A549 (cell line): ENCODE measurements at places on chromosomes 13 and 19. TPM values are rescaled to one million over a fixed set of nuclear protein-coding genes. Genes with fewer than 3 reads are reported as not detected.

NLRP4 gene
- 0.04 TPM in 1 of 3 replicates, not detected in the others for polyA plus RNA-seq

CD79A gene
- 0.29 to 0.54 TPM (median 0.29 TPM) in 3 replicates for polyA plus RNA-seq

NFIC gene
- 34.6 to 36.4 TPM (median 34.9 TPM) in 3 replicates for polyA plus RNA-seq

COMP gene
- polyA plus RNA-seq: not detected in 3 replicates

MBD3L3 gene
- polyA plus RNA-seq: not detected in 3 replicates
